ENCODE measurements at places on chromosomes 13 and 19.

- no peak for DNase-seq
Measured at GRCh38 chr13:112131713-112132113, 64.8 kb downstream of the SOX1 start.

- no peak for DNase-seq
Measured at GRCh38 chr13:71786875-71787274, 80.1 kb downstream of the DACH1 start.

- DNase-seq, result peak; percentile 74
Measured at GRCh38 chr19:50461066-50461875, 15.0 kb upstream of the EMC10 start.

GRCh38 chr19:41415154-41415571 lies 12.0 kb downstream of the B3GNT8 start:
- DNase-seq, result peak; percentile 48

DNA sequence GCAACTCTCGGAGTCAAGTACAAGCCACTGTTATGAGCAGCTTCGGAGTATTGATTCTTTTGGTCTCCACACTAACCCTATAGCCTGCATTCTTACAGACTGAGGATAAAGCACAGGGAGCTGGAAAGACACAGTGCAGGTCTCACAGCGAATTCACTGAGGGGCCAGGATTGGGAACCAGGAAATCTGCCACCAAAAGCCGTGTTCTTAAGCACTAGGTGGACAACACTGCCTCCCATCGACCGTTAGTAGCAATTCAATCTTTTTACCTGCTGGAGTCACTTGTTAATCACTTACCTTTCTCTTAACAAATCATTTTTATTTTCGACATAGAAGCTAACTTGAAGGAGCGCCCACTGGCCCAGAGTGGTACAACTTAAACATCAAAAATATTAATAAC lies 6.3 kb downstream of the PMIS2 start:
- DNase-seq, result peak; percentile 42

- peak; percentile 50 for DNase-seq
Measured at GRCh38 chr13:51887468-51887867, 25.7 kb downstream of the CCDC70 start.

DNA sequence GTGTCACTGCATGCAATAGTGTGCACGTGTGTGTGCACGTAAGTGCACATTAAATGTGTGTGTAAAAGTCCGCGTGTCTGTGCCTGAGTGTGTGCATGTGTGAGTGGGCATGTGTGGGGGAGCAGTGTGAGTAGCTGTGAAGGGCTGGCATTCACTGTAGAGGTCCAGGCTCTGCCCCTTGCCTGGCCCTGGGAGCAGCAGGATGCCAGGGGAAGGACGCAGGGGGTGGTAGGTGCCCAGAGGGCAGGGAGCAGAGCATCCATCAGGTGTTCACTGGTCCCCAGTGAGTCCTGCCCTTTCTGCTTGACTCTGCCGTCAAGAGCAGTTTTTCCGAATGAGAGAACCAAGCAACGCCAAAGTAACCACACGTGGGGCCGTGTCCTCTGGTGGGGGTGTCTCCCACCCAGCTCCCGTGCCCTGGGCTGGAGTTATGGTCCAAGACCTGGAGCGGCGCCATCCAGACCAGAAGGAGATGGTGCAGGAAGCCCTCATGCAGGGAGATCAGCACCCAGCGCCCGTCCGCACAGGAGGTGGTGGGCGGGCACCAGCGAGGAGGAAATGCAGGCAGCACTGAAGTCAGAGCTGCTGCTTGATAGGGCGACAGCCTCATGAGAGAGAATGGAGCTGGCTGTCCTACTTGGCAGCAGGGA lies 68.5 kb downstream of the TEX29 start:
- DNase-seq, result no peak

DNA sequence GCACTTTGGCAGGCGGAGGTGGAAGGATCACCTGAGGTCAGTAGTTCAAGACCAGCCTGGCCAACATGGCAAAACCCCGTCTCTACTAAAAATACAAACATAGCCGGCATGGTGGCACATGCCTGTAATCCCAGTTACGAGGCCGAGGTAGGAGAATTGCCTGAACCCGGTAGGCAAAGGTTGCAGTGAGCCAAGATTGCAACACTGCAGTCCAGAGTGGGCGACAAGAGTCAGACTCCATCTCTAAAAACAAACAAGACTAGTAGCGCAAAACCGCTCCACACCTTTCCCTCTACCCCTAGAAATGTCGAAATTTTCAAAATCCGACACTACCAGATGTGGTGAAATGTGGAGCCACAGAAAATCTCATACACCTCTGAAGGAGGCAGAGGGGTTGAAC lies 11.2 kb upstream of the TYROBP start:
- no peak for DNase-seq

DNA sequence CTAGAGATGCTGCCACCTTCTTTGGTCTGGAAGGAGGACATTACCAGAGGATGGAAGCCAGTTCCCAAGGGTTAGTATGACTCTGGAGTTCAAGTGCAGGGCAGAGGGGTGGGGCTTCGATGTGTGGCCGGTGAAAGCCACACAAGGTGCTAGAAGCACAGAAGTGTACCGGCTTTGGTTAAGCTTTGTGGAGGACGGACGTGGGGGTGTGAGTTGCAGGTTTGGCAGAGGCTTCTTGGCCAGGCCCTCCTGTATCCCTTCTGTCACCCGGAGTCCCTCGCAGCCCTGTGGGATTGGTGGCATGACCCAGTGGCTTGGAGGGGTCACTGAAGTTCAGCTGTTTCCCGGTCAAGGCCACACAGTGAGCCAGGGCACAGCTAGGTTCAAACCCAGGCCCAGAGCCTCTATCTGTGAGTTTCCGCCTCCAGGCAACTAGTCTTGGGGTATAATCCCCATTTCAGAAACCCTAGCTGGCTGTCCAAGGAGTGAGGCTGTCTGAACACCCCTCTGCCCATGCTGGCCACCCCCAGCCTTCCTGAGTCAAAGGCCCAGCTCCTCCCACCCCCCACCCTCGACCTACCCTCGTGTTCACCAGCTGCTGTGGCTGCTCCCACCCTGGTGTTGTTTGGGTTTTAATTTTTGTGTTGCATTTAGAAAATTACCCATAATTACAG lies 4.6 kb upstream of the SSBP4 start:
- DNase-seq, result peak; percentile 69

DNA sequence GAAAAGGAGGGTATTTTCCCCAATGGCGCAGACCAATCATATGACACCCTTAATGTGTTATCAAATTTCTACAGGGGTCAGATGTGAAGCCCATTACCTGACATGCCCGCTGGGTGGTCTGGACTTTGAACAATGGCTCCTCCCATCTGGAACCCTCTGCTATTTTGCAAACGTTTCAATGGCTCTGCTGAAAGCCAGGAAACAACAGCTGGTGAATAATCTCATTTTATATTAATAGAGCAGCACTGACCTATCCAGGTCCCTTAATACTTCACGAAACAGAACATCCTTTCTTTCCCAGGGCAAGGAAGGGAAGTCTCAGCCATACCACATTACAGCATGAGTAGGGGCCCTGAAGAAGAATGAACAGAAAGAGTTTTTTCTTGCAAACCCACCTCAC lies 20.3 kb upstream of the KPNA3 start:
- DNase-seq, result no peak

DNA sequence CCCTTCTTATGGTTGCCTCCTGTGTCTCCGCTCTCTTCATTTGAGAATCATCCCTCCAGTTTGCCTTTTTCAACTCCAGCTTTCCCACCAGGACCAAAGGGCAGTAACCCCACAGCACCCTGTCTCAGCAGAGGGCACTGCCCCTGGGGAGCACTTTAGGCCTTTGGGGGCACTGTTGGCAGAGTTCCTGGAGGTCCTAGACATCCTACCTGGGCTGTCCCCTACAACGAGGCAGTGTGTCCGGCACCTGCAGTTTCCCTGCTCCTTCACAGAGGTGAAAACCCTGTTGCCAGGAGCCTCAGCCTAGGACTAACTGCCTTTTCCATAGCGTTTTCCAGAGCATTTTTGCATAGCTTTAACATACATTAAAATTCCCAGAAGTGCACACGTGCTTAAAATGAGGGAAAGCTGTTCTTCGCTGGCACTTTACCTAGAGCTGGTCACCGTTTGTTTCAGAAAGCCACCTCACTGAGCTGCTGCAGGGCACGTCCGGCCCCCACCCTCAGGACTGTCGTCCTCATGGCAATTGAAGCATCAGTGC lies 234.9 kb downstream of the TEX29 start:
- no peak for DNase-seq

- peak; percentile 80 for DNase-seq
Measured at GRCh38 chr13:52158629-52159158, 703 bp downstream of the NEK3 start.

DNA sequence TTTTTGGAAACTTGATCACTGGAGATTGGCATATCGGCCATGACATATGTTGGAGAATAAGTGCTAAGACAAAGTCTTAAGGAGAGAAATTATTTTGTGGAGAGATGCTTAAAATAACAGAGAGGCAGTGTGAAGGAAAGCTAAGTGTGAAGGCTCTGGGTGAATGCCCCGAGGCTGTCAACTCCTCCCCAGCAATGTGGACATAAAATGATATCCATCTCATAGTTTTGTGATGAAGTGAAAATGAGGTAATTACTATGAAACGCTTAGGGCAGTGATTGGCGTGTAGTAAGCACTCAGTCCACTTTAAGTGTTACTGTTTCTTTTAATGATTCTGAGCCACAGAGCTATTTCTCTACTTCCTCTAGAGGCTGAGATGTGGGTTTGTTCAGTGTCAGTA lies 195.8 kb upstream of the KLF12 start:
- DNase-seq, result no peak

DNA sequence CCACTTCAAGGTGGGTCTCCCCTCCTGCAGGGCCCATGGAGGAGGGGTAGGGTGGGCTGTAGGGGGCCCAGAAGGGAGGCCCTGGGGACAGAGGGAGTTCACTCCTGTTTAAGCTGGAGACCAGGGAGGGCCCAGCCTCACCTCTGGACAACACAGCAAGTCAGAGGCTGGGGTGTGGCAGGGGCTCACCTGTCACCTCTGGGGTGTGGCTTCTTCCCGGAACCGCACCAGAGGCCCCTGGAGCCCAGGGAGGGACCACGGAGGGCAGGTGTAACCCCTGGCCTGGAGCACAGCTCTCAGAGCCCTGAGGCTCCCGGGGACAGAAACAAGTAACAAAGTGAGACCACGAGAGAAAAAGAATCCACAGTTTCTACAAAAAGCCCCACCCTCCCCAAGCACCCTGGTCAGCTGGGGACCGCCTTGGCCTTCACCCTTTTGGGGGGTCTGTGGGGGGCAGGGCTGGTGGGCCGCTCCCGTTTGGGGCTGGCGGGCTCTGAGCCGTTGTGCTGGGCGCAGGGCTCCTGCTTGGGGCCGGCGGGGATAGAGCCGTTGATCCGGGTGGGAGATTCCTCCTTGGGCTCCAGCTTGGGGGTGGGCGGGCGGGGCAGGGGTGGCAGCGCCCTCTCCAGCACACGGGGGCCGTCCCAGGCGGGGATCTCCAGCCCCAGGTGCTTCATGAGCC lies 8.0 kb downstream of the SIRT6 start:
- no peak for DNase-seq

- no peak for DNase-seq
Measured at GRCh38 chr19:36707134-36707533, 19.7 kb downstream of the ZNF567 start.

DNA sequence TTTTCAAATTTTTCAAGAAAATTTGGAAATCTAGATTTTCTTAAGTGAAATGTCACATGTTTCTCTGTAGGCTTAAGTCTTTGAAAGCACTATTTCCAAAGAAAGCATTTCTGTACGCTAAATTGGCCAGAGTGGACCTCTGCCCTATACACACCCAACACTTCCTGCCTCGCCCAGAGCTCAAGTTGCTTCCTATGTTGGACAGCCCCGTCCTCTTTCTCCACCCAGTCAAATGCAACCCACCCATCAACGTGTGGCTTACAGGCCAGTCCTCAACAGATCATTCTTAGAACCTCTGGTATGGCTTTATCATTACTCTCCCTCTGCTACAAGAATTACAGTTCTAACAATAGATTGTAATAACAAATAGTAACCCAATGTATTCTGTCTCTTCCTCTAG lies 24.2 kb downstream of the KLF12 start:
- DNase-seq, result no peak

DNA sequence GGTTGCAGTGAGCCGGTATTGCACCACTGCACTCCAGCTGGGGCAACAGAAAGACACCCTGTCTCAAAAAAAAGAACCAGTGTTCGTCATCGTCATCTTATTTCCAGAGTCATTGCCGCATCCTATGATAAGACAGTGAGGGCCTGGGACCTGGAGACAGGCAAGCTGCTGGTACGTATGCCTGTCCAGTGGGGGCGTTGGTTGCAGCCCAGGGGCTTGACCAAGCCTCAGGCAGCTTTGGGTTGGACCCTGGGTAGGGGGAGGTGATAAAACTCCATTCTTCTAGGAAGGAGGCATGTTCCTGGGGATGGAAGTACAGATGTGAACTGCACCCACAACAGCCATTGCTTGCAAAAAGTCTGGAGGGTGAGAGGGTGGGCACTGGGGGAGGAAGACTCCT lies 15.6 kb downstream of the WDR88 start:
- no peak for DNase-seq

DNA sequence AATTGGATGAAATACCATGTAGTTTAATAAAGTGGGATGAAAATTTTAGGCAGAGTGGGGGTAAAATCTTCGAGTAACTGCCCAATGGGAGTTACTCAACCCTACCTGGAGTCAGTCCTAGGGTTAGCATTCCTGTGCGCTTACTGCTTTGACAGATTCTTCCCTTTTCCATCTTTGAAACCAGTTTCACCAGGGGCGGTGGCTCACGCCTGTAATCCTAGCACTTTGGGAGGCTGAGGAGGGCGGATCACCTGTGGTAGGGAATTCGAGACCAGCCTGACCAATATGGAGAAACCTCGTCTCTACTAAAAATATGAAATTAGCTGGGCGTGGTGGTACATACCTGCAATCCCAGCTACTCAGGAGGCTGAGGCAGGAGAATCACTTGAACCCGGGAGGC lies 37.0 kb upstream of the CXCL17 start:
- DNase-seq, result no peak

GRCh38 chr19:45863840-45864628 lies at the start of gene FOXA3:
TSS of gene FOXA3 (plus strand) at chr19:45864326. CDS start at chr19:45864457, 131 bp downstream.
- peak; percentile 30 for DNase-seq

DNA sequence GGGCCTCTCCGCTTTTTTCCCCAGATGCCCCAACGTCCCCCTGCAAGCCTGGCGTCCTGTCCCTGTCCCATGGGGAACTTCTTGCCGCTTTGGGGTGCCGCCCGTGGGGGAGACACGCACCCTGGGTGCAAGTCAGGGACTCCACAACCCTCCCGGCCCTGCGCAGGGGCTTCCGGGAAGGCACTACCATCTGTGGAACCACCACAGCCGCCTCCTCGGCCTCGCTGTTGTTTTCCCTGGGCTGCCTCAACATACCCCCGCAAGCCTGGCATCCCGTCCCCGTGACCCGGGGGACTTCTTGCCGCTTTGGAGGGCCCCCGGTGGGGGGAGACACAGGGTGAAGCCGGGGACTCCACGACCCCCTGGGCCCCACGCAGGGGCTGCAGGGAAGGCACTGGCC lies 238.4 kb downstream of the TUBA3C start:
- DNase-seq, result no peak

All from muscle of leg (tissue), 16 donors.